ENCODE measurements at places on chromosomes 5 and 9.
A peak's percentile ranks its signal among the peaks of the same experiment; 100 is the strongest.

- H3K4me3 ChIP-seq = no peak overlapping the region
- H3K27me3 ChIP-seq = no peaks in the 10 kb centered on the region
- H3K27ac ChIP-seq = no peak overlapping the region
- H3K36me3 ChIP-seq = no peaks in the 10 kb centered on the region
These were observed 17.2 kb downstream of the TENT4A start for GRCh38 chr5:6730407-6730806.

DNA sequence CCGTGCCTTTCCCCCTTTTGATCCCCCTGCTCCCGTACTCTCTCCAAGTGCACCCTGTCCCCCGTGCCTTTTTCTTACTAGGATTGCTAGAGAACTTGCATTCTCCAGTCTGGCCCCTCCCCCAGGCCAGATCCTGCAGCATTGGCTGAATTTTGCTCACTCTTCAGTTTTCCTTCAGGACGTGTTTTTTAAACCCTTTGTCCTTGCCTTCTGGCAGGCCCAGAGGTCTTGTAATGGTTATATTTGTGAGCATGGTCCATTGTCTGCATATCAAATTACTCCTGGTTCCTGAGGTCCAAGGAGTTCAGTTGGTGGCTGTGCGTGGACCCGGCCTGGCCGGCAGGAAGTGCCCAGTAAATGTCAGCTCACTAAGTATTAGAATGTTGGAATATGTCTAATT lies 606 bp downstream of the TBC1D13 start:
- no peaks in the 10 kb centered on the region for H3K36me3 ChIP-seq
- no peak for DNase-seq
- H3K27ac ChIP-seq = peak overlapping the region; percentile 86
- peak overlapping the region; percentile 76 for H3K4me3 ChIP-seq
- peaks cover 17% of the 10 kb centered on the region for H3K4me1 ChIP-seq

DNA sequence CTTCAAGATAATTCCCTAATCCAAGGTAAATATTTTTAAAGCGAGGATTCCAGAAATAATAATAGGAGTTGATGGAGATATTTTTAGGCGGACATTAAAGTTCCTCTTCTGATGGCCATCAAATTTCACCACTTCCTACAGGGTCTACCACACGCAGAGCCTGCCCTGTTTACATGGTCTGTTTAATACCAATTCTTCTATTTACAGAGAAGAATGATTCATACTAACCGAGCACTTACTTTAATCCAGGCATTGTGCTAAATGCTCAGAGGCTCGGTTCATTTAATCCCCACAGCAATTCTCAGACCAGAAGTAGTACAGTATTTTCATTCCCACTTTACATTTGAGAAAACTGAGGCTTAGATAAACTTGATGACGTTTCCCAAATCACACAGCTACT lies 3.0 kb upstream of the ITGA1 start:
- no peaks in the 10 kb centered on the region for H3K36me3 ChIP-seq
- no peak overlapping the region for H3K4me3 ChIP-seq
- H3K27ac ChIP-seq = no peak overlapping the region
- peaks cover 33% of the 10 kb centered on the region for H3K27me3 ChIP-seq

- no peaks in the 10 kb centered on the region for H3K36me3 ChIP-seq
- no peak overlapping the region for H3K4me3 ChIP-seq
- no peak overlapping the region for H3K27ac ChIP-seq
- no peaks in the 10 kb centered on the region for H3K27me3 ChIP-seq
- H3K4me1 ChIP-seq = no peaks in the 10 kb centered on the region
- DNase-seq = no peak
These were observed 101.2 kb downstream of the HMHB1 start for GRCh38 chr5:143913008-143913752.

DNA sequence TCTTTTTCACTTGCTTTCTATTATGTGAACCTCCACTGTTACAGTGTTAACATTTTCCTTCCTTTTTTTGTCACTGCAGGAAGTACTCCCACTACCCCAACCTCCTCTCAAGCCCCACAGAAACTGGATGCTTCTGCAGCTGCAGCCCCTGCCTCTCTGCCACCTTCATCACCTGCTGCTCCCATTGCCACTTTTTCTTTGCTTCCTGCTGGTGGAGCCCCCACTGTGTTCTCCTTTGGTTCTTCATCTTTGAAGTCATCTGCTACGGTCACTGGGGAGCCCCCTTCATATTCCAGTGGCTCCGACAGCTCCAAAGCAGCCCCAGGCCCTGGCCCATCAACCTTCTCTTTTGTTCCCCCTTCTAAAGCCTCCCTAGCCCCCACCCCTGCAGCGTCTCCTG lies 18.8 kb downstream of the NUP214 start:
- H3K4me1 ChIP-seq = no peaks in the 10 kb centered on the region
- no peak overlapping the region for H3K27ac ChIP-seq

DNA sequence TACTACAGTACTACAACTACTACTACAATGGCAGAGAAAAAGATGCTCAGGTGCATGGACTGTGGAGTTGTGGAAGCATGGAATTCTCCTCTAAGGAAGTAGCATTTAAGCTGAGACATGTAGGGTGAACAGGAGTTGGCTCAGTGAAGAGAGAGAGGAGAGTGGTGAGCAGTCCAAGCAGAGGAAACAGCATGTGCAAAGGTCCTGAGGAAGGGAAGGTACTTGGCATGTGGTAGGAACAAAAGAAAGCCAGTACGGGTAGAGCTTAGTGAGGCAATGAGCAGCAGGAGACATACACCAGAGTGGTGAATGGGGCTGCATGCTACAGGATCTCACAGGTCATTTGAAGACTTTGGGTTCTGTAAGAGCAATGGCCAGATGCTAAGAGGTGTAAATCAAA lies 41.4 kb upstream of the GLRA1 start:
- H3K4me3 ChIP-seq = no peak overlapping the region
- H3K36me3 ChIP-seq = no peaks in the 10 kb centered on the region
- H3K4me1 ChIP-seq = no peaks in the 10 kb centered on the region
- H3K27me3 ChIP-seq = no peaks in the 10 kb centered on the region

DNA sequence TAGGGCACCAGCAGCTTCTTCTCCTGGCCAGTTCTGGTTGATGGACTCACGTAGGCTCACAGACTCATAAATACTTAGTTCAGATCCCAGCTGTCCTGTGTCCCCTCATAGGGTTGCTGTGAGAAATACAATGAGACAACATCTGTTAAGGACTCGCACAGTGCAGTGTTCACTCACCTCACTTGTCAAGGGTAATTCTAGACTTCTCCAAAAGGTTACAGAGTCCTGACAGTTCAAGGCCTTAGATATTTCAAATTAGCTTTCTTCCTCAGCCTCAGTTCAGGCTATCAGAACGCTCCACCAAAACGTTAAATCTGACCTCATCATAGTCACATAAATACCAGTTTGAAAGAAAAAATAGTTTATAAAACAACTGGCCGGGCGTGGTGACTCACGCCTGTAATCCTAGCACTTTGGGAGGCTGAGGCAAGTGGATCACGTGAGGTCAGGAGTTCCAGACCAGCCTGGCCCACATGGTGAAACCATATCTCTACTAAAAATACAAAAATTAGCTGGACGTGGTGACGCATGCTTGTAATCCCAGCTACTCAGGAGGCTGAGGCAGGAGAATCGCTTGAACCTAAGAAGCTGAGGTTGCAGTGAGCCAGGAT lies 106.3 kb downstream of the UGCG start:
- no peak for DNase-seq
- H3K4me1 ChIP-seq = peaks cover 41% of the 10 kb centered on the region
- no peaks in the 10 kb centered on the region for H3K27me3 ChIP-seq
- H3K27ac ChIP-seq = peak overlapping the region; percentile 14
- H3K36me3 ChIP-seq = no peaks in the 10 kb centered on the region
- no peak overlapping the region for H3K4me3 ChIP-seq

GRCh38 chr9:132592451-132592850 lies 10.0 kb downstream of the BARHL1 start:
- peaks cover 6% of the 10 kb centered on the region for H3K4me1 ChIP-seq
- H3K27ac ChIP-seq = no peak overlapping the region
- H3K27me3 ChIP-seq = peaks cover 11% of the 10 kb centered on the region
- H3K36me3 ChIP-seq = no peaks in the 10 kb centered on the region
- no peak overlapping the region for H3K4me3 ChIP-seq

DNA sequence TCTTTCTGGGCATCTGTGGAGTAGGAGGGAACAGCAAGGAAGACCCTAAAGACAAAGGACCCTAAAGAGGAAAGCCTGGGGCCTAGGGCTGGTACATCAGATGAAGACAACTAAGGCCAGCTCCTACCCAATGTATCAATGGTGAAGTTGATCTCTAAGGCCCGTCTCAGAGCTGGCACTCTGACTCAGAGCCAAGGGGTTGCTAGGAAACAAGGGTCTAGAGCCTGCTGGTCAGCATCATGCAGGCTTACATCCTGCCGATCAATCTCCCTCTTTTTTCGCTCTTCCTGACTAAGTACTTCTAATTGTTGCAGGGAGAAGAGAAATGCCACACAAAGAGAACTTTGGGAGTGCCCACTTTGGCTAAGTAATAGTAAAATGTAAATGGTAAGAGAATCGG lies 26.2 kb downstream of the TRIM32 start:
- no peak overlapping the region for H3K27ac ChIP-seq
- no peak overlapping the region for H3K4me3 ChIP-seq
- H3K36me3 ChIP-seq = no peaks in the 10 kb centered on the region
- no peaks in the 10 kb centered on the region for H3K4me1 ChIP-seq
- H3K27me3 ChIP-seq = no peaks in the 10 kb centered on the region

GRCh38 chr9:135066291-135066690 lies 21.2 kb upstream of the OLFM1 start:
- H3K4me3 ChIP-seq = no peak overlapping the region
- H3K27ac ChIP-seq = no peak overlapping the region
- H3K27me3 ChIP-seq = peaks cover 12% of the 10 kb centered on the region
- H3K36me3 ChIP-seq = no peaks in the 10 kb centered on the region

- no peaks in the 10 kb centered on the region for H3K4me1 ChIP-seq
- H3K4me3 ChIP-seq = no peak overlapping the region
- H3K27me3 ChIP-seq = no peaks in the 10 kb centered on the region
- no peak overlapping the region for H3K27ac ChIP-seq
- H3K36me3 ChIP-seq = no peaks in the 10 kb centered on the region
These were observed 434.9 kb upstream of the SLC30A5 start for GRCh38 chr5:68658810-68659372.

DNA sequence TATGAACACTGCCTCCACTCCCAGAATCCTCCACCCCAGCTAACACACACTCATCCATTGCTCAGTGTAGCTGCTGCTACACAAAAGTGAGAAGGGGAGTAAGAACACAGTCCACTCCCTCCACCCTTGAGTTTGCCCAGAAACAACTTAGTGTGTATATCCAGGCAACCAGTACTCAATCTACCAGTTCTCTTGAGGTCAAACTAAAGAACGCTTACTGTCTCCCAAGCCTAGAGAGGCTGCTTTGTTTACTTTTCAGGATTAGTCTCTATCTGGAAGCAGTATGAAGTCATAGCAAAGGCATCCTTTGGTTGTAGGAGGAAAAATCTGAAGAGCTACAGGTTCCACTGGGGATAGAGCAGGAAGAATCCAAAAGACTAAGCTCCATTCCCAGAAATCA lies 296.3 kb downstream of the KCNN2 start:
- no peaks in the 10 kb centered on the region for H3K36me3 ChIP-seq
- no peaks in the 10 kb centered on the region for H3K4me1 ChIP-seq
- no peak overlapping the region for H3K27ac ChIP-seq
- DNase-seq = no peak
- no peaks in the 10 kb centered on the region for H3K27me3 ChIP-seq

DNA sequence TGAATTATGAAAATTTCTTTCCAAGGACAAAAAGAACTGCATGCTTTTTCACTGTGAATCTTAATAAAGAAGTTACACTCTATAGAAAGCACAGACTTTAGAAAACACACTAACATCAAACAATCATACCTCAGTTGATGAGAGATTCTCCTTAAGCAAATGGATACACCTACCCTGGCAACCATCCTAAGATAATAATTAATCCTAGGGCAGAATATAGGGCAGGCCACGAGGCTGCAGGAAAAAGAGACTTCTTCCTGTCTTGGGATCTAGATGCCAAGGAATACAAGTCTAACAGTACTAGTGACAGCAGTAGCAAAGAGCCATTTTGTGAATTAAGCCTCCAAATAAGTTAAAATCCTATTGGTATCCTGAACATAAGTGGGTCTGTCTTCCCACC lies 395.4 kb downstream of the EFNA5 start:
- H3K27ac ChIP-seq = no peak overlapping the region
- H3K27me3 ChIP-seq = no peaks in the 10 kb centered on the region
- H3K4me3 ChIP-seq = no peak overlapping the region
- H3K36me3 ChIP-seq = no peaks in the 10 kb centered on the region

DNA sequence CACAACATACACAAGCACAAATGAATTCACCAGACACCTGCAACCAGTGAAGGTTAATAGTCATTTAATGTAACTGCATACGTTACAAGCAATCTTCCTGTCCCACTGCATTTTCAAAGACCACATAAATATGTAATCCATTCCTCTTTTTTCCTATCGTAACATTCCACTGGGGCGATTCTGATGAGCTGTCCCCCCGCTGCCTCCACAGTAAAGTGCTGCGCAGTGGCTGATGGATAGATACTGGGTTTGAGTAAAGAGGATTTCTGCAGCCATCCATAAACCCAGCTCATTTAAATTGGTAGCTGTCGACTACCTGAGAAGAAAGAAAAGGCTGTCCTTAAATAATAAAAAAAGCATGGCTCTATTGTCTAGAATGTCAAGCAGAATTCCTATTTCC lies 181.1 kb downstream of the SPOCK1 start:
- no peak for DNase-seq
- no peaks in the 10 kb centered on the region for H3K27me3 ChIP-seq
- H3K4me3 ChIP-seq = no peak overlapping the region
- no peaks in the 10 kb centered on the region for H3K36me3 ChIP-seq

GRCh38 chr9:120625222-120625621 lies 45.3 kb upstream of the CDK5RAP2 start:
- no peak for DNase-seq
- H3K27ac ChIP-seq = no peak overlapping the region
- H3K27me3 ChIP-seq = no peaks in the 10 kb centered on the region
